Activated CD4-positive, alpha-beta memory T cell treated with anti-CD3 and anti-CD28 coated beads, Interleukin-2, amount 10 ng/mL, durations not matched to agents 7 days and 5 days (primary cell): ENCODE measurements at places on chromosomes 6 and 20.

- DNase-seq, result no peak
Measured at GRCh38 chr6:169935861-169936260, 184.4 kb downstream of the ERMARD start.

DNA sequence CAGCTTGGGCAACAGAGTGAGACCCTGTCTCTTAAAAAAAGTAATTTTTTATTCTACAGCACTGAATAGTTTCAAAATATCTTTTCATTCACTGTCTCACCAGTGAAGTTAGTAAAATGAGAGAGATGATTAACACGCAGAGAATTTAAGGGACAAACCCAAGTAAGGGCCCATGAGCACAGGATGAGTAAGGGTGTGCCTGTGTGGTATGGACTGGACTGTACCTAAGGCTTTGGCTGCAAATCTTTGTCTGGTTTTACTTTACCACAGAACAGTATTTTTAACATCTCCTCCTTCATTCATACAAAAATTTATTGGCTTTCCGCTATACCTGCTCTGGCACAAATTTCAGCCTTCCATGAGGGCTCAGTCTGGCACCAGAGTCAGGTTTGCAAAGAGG is 433.3 kb downstream of the UTRN start:
- DNase-seq, result no peak

DNA sequence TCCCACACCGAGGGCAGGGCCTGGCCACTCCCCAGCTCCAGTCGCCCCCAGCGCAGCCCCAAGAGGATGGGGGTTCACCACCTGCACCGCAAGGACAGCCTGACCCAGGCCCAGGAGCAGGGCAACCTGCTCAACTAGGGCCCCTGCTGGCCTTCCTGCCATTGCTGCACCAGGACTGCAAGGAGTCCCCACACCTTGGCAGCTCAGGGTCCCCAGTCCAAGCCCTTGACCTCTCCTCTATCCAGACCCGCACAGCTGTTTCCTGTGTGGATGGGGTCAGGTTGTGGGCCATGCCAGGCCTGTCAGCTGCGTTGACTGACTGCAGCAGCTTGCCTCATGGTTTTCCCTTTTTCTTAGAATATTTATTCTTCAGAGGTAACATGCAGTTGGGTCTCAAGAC is 4.4 kb downstream of the LRRC73 start:
- no peak for DNase-seq

DNA sequence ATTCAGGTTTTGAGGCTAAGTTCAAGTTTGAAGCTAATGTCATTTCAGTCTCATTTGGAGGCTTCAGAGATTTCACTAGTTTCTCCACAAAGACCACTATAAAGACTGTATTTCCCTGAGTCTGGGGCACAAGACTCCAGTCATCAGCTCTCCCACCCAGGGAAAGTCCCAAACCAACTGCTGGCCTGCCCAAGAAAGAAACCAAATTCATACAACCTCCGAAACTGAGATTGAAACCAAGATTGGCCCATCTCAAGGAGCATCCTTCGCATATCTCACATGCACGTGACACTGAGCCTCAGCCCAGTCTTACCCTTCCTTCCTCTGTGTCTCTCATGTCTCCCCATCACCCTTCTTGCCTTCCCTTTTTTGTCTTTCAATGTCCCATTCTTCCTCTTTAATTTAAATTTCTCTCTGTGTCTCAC is 3.5 kb upstream of the LTA start:
- peak; percentile 79 for DNase-seq

GRCh38 chr6:32578962-32579361 is 10.7 kb downstream of the HLA-DRB1 start:
- no peak for DNase-seq

DNA sequence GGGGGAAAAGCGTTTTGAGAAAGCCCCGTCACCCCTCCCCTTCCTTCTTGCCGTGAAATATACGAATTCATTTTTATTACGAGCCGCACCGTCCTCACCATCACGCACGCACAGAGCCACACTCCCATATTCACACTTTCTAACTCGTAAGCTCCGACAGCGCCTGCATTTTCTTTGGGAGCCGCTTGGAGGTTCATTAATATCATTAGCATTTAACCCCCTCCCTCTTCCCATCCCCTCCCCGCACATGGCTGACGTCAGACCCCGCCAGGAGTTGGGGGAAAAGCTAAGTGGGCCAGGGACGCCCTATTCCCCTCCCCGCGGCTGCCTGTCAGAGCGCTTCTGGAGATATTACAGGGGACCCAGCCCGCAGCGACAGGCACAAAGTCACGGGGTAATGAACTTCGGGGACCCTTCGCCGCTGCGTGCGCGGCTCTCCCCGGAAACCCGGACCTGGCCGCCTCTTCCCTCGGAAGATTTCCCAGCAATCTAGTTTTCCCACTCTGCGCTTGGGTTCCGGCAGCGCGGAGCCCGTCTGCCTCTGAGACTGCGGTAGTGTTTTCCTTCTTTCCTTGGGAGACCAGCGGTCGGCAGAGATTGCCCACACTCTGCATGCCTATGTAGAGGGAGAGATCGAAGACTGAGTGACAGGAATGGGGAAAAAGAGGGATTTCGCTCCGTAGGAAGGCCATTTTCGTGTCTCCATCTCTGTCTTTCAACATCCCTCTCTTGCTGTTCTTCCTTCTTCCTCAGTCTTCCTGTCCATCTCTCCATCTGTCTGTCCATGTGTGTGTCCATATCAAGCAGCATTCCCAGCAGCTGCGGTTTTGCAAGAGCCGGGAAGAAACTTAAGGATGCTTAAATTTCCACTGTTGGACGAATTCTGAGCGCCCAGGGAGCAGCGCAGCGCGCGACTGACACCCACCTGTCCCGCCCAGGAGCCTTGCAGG is at the start of gene NR2E1:
Gene NR2E1 (plus strand): TSS at position 309 of the 950 bp plus-strand sequence. CDS start 744 bp downstream, outside the sequence.
- no peak for DNase-seq

GRCh38 chr6:130600880-130601341 is 226.3 kb upstream of the SMLR1 start:
- DNase-seq, result no peak

- DNase-seq, result no peak
Measured at GRCh38 chr6:116714296-116714695, 33.3 kb downstream of the KPNA5 start.

GRCh38 chr6:39907871-39908575 is 26.2 kb downstream of the MOCS1 start:
- no peak for DNase-seq

GRCh38 chr20:52446421-52447224 is 255.0 kb upstream of the ZFP64 start:
- DNase-seq, result no peak

GRCh38 chr6:19736066-19736465 is 101.1 kb upstream of the ID4 start:
- no peak for DNase-seq

DNA sequence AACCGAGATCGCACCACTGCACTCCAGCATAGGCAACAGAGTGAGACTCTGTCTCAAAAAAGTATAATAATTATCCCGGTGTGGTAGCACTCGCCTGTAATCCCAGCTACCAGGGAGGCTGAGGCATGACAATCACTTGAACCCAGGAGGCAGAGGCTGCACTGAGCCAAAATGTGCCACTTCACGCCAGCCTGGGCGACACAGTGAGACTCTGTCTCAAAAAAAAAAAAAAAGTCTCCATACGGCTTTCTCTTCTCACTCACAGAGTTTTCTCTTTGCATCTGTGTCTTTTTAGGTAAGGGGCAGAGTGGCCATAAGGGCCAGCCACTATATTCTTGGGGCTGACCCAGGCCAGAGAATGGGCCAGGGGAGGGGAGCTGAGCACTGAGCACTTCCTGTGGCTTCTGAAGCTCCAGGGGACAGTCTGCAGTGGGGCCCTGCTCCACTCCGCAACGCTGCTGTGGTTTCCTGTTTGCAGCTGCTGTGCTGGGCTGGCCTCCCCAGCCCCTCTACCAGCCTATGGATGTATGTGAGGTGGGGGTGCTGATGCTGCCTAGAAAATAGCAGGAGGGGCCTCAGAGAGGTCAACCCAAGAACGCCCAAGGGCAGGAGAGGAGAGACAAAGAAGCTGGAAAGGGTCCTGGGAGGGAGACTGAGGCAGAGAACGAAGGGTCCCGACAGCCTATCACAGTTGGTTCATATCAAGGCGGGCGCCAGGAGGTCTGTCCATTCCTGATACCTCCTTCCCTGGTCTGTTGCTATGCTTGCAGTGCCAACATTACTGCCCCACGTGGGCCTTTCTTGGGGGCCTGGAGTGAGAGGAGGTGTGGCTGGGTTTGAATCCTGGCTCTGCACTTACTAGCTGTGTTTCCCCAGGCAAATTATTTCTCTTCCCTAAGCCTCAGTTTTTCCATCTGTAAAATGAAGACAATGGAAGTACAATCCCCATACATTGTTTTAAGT is 16.0 kb downstream of the SLA2 start:
- peak; percentile 70 for DNase-seq

GRCh38 chr6:11727346-11727997 is 51.1 kb downstream of the ADTRP start:
- DNase-seq, result no peak

DNA sequence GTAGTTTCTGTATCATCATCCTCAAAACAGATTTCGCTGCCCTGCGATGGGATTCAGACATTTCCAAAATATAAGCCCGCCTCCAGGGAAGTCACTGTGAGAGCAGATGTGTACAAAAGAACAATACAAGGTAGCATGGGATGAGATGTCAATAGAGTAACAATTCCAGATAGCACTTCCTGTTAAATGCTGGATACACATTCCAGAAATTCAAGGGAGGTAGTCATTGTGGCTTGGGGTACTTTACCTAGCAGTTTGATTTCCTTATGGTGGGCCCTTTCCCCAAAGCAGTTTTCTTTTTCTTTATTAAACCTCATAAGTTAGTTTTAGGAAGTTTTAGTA is 2.5 kb downstream of the RNF217 start:
- no peak for DNase-seq
